Esophagus squamous epithelium (tissue), 5 donors: ENCODE measurements at places on chromosomes 5 and 9.

- no peak for DNase-seq
Measured at GRCh38 chr5:111887706-111888105, 130.7 kb upstream of the NREP start.

- no peak for DNase-seq
Measured at GRCh38 chr5:56148453-56148971, 84.6 kb downstream of the ANKRD55 start.

- DNase-seq, result no peak
Measured at GRCh38 chr9:108836781-108837180, 19.0 kb downstream of the ACTL7B start.

- DNase-seq, result no peak
Measured at GRCh38 chr9:15086778-15087324, 176.6 kb upstream of the FREM1 start.

DNA sequence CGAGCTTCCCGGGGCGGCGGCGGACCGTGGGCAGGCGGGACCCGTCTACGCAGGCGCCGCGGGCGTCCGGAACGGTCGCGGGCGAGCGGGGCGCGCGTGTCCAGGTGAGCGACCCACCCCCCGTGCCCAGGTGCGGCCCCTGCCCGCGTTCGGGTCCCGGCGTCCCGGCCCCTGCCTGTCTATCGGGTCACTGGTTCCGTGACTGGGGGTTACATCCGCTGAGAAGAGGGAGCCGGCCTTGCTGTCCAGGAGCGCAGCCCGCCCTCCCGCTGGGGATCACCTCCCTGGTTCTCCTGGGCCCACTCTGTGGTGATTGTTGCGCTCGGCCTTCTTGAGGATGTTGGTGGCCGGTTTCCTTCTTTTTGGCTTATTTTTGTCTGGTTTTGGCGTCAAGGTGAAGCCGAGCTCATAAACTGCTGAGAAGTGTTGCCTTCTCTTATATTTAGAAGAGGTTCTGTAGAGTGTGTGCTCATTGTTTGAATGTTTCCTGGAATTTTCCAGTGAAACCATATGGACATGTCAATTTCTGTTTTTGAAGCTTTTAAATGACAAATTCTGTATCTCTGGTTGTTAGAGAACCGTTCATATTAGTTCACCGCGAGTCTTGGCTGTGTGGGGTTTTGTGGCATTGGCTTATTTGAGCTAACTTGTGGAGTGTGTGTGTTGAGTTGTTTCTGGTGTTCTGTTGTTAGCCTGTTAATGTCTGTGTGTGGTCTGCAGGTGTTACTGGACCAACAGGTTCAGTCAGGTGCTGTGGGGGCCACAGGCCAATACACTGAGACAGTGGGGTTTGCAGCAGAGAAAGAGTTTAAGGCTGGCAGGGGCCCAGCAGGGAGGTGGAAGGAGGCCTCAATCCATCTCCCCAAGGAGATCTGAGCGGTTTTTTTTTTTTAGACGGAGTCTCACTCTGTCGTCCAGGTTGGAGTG lies 621 bp downstream of the CEP72 start:
- no peak for DNase-seq

DNA sequence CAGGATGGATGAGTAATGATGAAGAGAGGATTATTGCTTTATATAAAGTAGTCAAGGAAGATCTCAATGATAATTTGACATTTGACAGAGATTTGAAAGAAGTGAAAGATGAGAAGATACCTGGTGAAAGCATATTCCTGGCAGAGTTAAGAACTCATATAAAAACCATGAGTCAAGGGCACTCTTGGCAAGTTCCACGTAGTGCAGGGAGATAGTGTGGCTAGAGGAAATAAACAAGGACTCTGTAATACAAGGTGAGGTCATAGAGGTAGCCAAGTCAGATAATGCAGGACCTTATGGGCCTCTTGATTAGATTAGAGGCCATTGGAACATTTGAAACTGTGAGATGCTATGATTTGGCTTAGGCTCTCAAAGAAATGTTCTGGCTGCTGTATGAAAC lies 72.3 kb downstream of the HCN1 start:
- no peak for DNase-seq

- no peak for DNase-seq
Measured at GRCh38 chr5:134608555-134608954, 24.1 kb downstream of the SAR1B start.

DNA sequence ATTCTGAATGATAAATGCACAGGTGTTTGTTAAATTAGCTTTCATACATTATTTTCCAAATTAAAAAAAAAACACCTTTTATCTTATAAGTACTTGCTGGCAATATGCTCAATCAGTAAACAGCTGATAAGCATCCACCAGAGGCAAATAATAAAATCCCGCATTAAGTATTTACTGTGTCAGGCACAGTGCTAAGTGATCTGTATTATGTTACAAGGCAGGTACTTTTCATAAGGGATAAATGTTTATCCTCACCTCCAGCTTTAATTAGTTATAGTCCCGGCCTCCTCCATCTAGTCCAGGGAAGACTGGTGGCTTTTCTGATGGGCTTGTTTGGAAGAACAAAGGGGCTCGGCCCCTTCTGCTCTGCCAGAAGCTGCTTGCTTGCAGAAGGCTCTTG lies 40.1 kb downstream of the PFDN1 start:
- DNase-seq, result no peak

GRCh38 chr5:122458278-122458872 lies 146.3 kb downstream of the SNCAIP start:
- DNase-seq, result no peak
